COR-L47 (cell line): ENCODE measurements at places on chromosomes 12 and 14.

GRCh38 chr14:99137001-99137700 is 134.8 kb downstream of the BCL11B start:
- DNase-seq, result no peak

DNA sequence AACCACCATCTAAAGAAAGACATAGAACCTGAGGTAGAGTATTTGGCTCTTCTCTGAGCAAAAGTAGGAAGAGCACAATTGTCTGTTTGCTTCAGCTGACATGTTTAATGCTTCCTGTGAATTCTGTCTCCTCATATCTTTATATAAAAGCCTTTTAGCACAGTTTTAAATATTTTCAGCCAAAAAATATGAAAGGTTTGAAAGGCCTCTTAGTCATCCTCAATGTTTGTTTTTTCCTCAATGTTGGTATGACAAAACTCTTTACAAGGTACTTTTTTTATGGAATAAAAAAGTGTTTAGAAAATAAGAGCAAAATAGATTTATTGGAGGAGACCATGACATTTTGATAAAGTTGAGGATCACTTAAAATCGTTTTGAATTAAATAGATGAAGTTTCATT is 360.9 kb downstream of the NAV3 start:
- DNase-seq, result no peak

DNA sequence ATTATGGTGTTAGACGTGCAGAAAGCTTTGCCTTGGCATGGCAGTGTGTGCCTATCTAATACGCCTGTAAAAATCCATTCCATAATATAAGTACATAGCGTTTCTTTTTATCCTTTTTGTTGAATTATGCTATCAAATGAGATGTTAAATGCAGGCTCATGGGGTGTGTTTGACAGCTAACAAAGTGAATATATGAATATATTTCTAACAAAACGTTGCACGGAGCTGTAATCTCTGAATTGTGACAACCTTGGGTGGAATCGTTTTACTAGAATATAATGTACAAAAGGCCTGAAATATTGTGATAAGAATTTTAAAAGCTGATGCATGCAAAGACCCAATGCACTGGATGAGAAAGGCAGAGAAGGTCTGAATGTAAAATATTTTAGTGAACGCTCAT is 763.7 kb upstream of the TMEM132C start:
- no peak for DNase-seq

DNA sequence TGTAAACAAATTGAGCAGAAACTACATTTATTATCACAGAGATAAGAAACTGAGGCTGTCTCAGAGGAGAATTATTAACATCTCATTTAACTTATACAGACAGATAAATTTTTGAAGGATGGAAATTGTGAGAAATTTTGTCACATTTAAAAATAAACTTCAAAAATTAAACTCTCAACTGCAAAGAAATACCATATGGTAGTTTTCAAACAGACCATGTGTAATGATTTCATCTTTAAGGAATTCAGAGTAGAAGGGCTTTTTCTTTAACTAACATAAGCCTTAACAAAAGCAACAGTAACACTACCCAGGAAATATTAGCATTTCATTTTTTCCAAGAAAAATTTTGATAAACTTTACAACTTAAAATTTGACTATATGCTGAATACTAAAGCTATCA is 26.6 kb downstream of the NUP37 start:
- DNase-seq, result no peak

DNA sequence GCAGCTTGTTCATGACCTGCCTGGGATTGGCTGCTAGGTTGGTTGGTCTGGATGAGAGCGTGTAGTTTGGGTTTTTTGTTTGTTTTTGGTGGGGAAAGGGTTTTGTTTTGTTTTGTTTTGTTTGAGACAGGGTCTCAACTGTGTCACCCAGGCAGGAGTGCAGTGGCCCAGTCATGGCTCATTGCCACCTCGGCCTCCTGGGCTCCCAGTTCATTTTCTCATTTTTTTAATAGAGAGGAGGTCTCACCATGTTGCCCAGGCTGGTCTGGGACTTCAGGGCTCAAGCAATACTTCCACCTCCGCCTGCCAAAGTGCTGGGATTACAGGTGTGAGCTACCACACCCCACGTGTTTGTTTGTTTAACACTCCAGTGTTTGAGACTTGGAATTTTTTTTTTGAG is 3.8 kb downstream of the DYNC1H1 start:
- no peak for DNase-seq

GRCh38 chr12:68538726-68539614 is 71.7 kb upstream of the RAP1B start:
- DNase-seq, result no peak
